ENCODE measurements at places on chromosomes 13 and 19. TPM values are rescaled to one million over a fixed set of nuclear protein-coding genes. Genes with fewer than 3 reads are reported as not detected.

DCLK1 gene
- not detected for total RNA-seq

SUPT5H gene
- 129 TPM for total RNA-seq

TTC9B gene
- not detected for total RNA-seq

SULT2B1 gene
- not detected for total RNA-seq

IFI30 gene
- total RNA-seq = 20.8 TPM

CLASRP gene
- 113 TPM for total RNA-seq

B3GNT3 gene
- total RNA-seq = 0.19 TPM

COMP gene
- not detected for total RNA-seq

NAPSA gene
- 40.2 TPM for total RNA-seq

PRODH2 gene
- not detected for total RNA-seq

ZNF57 gene
- 4.7 TPM for total RNA-seq

NAT14 gene
- 8.0 TPM for total RNA-seq

NFIX gene
- 6.4 TPM for total RNA-seq

ZNF443 gene
- total RNA-seq = 3.7 TPM

KL gene
- 0.49 TPM for total RNA-seq

SYNGR4 gene
- total RNA-seq = 0.50 TPM

KIR2DL4 gene
- total RNA-seq = not detected

GDF15 gene
- total RNA-seq = 0.20 TPM
